ENCODE measurements at places on chromosomes 12 and 14.

DNA sequence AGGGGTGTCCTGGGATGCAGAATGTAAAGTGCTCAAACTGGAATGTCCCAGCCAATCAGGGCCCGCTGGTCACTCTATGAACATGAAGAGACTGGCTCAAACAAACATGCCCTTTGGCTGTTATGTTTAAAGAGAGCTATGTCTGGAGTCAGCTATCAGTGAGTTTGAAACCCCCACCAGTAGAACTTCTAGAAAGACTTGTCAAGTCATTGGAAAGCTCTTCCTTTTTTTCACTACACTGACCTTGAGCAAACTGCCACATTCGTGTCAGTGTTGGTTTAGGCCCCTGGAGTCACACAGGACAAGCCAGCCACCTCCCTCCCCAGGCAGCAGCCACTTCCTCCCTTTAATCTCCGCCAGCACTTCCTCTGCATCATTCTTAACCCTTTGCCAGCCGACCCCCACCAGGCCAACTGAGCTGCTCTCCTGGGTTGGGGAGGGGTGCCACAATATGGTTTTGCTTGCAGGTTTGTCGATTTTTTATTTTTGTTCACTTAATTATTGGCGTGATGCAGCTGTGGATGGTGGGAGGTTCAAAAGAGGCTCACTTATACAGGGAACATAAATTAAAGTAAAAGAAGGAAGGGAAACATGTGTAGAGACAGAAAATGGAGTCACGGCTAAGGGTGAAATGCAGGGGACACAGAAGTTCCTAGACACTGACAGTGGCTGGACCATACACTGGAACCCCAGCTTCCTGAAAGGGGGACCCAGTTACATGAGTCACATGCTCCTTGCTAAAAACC, 25.3 kb downstream of the CMKLR1 start:
- peak; percentile 14 for DNase-seq

- no peak for DNase-seq
Observed at GRCh38 chr12:59780605-59781135, 184.8 kb downstream of the SLC16A7 start.

GRCh38 chr12:50066402-50066801, 9.0 kb downstream of the ASIC1 start:
- DNase-seq: no peak

DNA sequence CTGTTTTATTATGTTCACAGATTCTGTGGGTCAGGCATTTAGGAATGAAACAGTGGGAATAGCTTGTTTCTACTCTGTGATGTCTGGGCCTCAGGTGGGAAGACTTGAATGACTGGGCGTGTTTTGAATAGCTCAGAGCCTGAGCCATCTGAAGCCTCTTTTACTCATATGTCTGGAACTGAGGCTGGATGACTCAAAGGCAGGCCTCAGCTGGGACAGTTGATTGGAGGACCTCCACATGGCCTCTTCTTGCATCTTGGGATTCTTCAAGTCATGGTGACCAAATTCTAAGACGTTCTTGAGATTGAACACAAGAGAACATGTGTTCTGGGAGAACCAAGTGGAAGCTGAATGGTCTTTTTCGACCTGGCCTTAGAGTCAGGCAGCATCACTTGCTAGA, 45.8 kb upstream of the TBX3 start:
- no peak for DNase-seq

All from CD4-positive, alpha-beta T cell treated with Interleukin-6 at 100 ng/mL for 8 hours (primary cell).